Muscle of arm (tissue), 14 donors: ENCODE measurements at places on chromosomes 3 and 15.

GRCh38 chr3:171323938-171324536 is 136.2 kb downstream of the TNIK start:
- DNase-seq, result peak; percentile 12

DNA sequence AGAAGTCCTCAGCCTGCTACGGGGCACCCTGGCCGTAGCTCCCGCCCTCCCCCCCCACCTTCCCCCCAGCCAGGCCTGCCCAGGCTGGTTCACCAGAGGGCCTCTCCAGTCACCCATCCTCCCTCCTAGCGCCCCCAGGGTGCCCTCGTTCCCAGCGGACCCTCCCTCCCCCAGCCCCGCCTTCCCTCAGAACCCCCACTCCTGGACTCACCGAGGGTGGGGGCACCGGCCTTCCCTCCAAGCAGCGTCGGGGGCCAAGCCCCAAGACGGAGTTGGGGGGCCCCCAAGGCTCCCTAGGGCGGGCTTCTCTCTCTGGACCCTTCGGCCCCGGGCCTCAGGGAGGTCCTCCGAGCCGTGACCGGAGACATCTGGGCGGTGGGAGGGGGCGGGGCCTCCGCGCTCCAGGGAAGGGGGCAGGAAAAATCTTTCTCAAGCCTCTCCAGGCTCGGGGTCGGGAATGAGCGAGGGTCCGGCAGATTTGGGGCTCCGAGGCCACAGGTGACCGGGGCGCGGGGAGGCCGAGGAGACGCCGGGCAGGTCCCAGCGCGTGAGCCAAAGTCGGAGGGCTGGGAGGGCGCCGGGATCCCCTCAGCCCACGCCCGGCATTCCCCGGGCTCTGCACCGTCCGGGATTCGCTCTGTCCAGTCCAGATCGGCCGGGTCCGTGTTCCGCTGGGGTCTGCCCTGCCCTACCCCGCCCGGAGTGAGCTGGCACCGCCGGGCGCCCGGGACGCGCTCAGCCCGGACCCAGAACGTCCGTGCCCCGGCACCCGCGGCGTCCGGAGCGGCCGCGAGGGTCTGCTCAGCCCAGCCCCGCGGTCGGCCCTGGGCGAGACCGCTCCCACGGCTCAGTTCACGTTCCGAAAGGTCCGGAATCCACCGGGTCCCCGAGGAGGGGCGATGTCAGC is 999 bp downstream of the INSYN1 start:
- DNase-seq, result no peak

GRCh38 chr3:110814170-110815007 is 257.2 kb upstream of the NECTIN3 start:
- no peak for DNase-seq

GRCh38 chr3:64358853-64359252 is 133.6 kb upstream of the PRICKLE2 start:
- DNase-seq, result no peak

DNA sequence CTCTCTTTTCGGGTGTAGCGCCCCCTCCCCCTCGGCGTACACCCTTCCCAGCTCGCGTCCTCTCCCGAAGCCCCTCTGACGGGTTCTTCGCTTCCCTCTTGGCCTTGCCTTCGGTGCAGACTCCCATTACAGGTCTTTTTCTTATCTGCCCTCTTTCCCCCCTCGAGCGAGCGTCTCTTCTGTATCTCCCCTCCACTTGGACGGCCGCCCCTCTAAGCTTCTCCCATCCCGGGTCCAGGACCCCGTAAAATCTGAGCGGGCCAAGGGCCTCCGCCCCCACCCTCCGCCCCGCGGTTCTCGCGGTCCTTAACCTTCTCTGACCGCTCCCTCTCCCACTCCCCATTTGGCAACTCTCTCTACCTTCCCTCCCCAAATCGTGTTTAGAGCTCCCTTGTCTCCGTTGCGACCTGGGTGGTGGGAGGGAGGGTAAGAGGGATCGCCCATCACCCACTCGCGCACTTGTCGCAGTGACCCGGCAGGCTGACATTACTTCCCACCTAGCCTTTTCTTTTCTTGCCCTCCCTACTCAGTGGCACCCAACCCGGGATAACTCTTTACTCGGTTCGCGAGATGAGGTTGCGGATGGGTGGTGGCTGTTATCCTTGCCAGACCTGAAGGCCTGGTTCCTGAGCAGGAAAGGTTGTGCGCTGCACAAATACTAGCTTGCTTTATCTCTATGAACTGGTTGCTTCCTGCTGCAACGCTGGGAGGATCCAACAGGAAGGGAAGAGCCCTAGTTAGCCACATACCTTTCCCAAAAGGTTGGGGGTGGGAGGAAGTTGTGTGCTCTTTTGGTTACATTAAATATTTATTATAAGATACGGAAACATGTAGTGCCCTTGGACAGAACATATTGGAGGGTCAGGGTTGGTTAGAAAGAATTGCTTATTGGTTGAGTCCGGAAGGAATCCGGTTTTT is 922 bp downstream of the RAB11A start:
- DNase-seq, result peak; percentile 35

DNA sequence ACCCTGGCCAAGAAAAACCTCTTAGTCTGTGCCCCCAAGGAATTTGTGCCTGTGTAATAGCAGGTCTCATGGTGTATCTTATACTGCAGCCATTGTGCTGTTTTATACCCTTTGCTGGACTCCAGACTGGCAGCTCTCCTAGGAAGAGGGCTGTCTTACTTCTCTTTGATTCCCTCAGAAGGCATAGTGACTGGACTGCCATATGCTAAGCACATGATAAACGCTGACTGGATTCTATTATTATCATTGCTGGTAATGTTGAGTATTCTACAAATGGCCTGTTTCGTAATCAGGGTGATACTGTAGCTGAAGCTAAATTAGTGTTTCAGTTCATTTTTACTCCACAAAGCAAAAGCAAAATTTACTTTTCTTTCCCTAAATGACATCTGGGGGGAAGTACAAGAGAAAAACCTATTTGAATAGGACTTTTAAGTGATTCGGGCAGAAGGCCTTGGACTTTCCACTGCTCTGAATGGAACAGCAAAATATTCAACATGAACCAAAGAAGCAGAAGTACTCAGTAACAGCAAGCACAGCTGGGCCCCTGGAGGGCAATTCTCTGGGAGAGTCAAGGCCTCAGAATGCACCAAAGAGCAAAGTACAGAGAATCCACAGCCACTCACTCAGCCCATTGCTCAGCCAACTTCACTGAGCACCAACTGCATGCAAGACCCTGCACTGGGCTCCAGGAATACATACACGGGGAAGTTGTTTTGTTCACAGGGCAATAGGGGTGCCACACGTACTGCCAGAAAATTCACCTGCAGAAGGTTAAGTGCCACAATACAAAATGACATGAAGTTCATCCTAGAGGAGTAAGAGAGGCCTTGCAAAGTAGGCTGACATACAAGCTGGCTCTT is 7.9 kb upstream of the BCL2A1 start:
- DNase-seq, result no peak

DNA sequence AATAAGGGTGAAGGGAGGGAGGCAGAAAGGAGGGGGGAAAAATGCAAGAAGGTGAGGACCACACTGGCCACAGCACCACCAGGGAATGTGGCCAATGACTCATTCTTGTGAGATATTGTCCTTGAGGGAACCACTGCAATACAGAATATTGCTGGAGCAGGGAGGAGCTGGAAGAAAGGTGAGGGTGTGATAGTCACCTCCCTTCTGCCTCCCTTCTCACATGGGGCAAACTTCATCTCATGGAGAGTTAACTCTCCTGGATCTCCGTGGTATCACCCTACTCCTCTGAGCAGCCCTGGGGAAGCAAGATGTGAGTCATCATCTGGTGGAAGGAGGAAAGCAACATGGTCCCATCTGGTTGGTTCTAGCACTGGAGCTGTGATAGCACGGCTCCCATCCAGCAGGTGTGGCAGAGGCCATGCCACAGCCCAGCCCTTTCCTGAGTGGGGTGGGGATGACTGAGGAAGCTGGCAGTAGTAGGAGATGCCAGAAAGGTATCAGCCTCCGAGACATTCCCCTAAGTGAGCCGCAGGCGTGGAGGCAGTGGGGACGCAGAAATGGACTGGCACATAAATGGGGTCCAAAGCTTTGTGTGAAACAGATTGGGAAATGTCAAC is 115.9 kb upstream of the LPP start:
- DNase-seq, result no peak

- DNase-seq, result no peak
Observed at GRCh38 chr3:130997289-130997688, 29.3 kb downstream of the ASTE1 start.

- no peak for DNase-seq
Observed at GRCh38 chr3:98594628-98595324, 1.4 kb upstream of the CPOX start.

DNA sequence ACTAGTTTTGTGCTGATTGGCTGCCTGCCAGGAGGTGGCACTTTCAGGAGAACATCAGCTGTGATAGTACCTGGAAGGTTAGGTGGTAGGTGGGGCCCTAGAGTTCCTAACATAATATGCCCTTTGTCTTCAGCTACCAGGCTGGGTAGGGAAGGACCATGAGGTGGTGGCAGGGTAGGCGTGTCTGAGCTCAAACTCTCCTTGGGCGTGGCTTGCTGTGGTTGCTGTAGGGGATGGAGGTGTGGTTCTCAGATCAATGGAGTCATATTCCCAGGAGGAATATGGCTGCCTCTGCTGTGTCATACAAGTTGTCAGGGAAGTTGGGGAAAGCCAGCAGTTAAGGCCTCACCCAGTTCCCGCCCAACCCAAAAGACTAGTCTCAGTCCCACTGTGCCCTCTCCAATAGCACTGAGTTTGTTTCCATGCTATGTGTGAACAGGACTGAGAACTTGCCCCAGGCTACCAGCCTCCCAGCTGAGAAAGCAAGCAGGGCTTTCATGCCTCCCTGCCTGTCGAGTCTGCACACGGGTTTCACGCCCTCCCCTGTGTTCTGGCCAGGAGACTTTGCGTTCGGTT is 107.7 kb downstream of the CHCHD4 start:
- DNase-seq, result no peak

- no peak for DNase-seq
Observed at GRCh38 chr3:179603831-179604230, 607 bp downstream of the MRPL47 start.

DNA sequence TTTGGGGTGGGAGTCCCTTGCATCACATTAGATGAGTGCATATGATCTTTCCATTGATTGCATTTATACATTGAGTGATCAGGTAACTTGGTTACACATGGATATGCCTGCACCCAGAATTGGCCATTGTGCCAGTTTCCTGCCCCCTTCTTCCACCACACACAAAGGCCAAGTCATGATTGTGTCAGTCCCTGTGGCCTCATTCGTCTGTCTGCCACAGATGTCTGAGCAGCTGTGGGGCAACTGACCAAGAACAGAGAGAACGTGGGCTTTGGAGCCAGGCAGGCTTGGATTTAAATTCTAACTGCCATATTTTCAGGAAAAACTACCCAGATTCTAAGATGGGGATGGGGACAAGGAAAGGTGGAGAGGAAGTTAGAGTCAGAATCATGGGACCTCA is 27.0 kb downstream of the CCNL1 start:
- no peak for DNase-seq

DNA sequence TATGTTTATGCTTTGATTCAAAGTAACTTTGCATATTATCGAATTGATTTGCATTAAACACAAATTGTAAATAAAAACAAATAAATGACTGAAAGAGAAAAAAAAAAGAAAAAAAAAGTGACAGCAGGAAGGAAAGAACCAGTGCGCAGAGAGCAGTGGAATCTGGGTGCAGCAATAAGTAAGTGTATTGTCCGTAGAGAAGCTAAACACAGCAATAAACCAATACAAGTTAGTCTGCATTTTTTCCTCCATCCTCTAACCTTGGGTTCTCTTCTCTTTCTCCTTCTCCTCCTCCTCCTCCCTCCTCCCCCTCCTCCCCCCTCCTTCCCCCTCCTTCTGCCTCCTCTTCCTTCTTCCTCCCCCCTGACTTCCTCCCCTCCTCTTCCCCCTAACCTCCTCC is 18.3 kb upstream of the ARL8B start:
- no peak for DNase-seq

DNA sequence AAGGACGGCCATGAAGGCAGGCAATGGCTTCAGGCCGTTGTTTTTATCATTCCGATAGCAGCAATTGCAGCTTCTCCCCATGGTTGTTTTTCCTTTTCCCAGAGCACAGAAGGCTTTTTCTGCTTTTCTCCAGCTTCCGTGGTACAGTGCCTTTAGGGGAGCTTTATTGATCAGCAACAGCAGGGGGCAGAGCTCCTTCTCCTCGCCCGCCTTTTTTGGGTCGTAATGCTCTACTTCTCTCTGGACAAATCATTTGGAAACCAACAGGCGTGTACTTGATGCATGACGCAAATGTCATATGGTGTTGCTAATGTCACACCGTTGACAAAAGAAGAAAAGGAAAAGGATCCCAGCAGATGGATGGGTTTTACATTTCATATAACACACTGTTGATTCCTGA is 79.7 kb upstream of the SNRK start:
- DNase-seq, result no peak

- DNase-seq, result no peak
Observed at GRCh38 chr3:9746330-9746729, 3.4 kb upstream of the OGG1 start.

DNA sequence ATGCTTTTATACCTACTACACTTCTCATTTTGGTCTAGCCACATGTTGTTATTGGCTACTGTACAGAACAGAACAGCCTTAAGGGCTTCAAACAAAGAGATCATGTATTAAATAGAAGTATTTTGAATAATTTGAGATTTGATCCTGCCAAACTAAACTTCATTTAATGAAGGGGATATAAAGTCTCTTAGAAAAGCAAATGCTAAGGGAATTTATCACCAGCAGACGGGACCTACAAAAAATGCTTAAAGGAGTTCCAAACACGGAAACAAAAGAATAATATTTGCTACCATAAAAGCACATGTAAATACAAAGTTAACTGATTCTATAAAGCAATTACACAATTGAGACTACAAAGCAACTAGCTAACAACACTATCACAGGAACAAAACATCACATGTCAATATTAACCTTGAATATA is 23.6 kb upstream of the FMN1 start:
- no peak for DNase-seq

DNA sequence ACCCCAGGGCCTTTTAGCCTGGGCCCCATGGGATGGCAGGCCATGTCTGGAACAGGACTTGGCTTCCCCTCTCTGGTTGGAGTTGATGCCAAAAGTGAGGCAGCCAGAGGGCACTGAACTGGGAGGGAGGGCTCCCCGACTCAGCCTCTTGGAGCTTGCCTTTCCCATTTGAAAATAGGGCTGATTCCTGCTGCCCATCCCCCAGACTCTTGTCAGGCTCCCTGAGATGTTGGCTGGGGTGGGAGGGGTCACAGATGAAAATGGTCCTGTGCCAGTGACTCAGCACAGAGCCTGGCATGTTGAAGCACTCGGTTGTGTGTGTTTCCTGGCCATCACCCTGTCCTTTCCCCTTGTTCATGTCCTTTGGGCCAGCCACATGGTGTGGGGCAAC is 6.6 kb downstream of the PPCDC start:
- DNase-seq, result no peak

- DNase-seq, result peak; percentile 92
Observed at GRCh38 chr3:12868039-12869034, 27.0 kb upstream of the RPL32 start.
